ENCODE measurements at places on chromosomes 1 and 21.

DNA sequence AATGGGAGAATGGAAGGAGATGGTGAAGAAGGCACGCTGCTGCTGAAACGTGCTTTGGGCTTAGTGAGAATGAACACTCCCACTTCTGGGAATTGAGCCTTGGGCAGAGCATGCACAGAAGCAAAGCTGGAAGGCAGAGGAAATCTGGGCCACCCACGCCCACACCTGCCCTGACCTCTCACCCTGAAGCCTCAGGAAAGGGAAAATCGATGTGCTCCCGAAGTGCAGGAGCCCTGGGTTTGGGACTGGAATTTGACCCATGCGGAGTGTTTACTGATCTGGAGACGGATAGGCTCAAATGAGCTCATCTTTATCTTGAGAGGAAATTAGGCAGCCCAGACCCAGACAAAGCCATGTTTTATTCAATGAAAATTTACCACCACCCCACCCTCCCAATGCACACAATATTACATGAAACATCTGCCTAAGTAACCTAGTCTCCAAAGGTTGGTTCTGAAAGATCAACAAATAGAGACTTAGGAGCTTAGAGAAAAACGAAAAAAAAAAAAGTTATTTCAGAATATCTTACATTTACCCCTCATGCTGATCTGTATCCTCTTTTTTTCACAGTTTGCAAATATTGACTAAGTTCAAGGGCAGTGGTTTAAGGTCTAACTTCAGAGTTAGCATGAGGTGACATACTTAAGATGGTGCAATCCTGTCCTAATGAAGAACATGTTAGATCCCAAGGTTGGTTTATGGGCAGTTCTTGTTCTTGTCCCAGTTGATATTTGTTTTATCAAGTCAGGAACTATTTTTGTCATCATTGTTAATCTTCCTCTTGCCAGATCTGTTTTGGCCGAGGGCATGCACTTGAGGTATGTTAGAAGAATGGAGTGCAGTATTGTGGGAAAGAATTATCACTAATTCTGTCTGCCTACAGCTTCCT is 63.0 kb downstream of the PROX1 start:
- DNase-seq = no peak

DNA sequence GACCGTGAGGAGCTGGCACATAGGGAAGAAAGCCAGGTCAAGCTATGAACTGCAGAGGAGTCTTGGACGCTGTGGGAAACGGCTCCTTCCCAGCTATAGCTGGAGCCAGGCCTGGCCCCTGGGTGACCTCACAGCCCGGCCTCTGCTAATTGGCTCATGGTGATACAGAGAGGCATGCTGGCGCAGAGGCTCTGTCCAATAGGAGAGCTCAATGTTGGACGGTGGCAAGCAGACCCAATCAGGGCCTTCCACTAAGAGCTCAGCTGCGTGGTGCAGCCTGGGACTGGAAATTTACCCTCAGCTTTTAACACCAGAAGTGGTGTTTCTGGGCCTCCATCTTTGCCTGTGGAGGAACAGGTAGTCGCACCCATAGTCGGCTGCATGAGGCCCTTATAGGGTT is 64.4 kb upstream of the GRHL3 start:
- DNase-seq = no peak

DNA sequence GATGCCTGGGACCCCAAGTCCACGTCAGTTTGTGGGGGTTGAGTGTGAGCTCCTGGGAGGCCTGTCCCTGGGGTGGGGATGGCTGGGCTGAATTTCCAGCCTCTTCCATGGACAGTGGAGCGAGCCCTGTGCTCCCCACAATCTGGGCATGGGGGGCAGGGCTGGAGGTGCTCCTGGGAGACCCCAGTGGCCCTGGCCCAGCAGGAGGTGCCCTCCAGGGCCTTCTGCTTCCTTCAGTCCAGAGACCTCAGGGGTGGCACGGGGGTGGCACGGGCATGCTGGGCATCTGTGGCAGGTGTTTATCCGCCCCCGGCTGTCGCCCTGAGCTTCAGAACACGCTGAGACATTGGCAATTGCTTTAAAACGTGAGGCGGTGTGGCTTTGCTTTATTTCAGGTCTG is 40.9 kb downstream of the MORN1 start:
- DNase-seq = no peak

DNA sequence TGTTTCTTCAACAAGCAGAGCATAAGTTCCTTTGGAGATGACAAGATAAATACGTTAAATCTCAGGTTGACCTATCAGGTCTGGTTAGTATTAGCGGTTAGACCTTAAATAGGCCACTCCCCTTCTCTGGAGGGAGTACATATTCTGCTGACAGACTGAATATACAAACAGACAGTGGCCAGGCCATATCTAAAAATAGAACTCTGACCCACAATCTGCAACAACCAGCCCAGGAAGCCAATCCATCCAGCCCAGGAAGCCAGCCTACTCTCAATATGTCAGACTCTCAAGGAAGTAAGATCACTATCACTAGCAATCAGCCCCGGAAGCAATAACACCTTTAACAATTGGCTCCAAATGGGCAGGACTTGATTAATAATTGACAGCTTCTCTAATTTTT is 6.7 kb downstream of the IL20 start:
- no peak for DNase-seq

- DNase-seq = peak; percentile 14
Observed at GRCh38 chr1:50605186-50605875, 182.1 kb upstream of the DMRTA2 start.

GRCh38 chr1:58548371-58548770 is 1.8 kb upstream of the OMA1 start:
- no peak for DNase-seq

DNA sequence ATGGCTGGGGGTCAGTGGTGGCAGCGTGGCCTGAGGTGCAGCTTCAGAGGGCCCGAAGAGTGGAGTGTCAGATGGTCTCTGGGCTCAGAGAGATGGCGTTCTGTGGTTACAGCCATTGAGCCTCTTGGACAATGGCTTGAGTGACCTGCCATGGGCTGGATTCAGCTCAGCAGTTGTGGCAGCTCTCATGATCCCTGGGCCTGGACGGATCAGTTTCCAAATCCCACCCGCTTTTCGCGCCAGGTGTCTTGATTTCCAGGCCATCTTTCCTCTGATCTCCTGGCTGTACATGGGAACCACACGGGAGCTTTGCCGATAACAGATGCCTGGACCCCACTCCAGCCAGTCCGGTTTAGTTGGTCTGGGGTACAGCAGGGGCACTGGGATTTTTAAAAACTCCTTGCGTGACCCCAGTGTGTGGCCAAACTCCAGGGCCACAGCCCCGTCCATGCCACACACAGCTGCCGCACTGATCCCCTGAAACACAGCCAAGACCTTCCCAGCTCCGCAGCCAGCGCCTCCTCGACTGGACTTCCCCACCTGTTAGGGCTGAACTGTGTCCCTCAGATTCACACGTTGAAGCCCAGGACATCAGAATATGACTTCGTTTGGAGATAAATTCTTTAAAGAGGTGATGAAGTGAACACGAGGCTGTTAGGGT is 67.9 kb downstream of the ATP5PO start:
- no peak for DNase-seq

DNA sequence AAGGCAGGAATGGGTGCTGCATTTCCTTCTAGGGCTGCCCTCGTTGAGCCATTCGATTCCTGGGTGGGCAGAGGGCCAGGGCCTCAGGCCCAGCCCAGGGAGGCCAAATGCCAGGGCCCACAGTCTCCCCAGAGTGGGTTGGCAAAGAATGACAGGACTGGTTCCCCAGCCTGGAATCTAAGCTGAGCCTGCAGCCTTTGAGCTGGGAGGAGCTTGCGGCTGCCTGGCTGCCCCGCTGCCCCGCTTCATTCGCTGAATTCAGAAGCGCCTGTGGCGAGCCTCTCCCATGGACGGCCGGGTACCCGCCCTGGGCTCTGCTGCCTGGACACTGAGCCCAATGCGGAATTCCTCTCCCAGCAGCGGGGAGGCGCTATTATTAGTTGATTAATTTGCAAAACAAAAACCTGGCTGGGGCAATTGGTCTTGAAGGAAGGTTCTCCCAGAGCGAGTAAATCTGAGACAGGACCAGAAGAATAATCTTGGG is 32.3 kb upstream of the TARDBP start:
- no peak for DNase-seq

DNA sequence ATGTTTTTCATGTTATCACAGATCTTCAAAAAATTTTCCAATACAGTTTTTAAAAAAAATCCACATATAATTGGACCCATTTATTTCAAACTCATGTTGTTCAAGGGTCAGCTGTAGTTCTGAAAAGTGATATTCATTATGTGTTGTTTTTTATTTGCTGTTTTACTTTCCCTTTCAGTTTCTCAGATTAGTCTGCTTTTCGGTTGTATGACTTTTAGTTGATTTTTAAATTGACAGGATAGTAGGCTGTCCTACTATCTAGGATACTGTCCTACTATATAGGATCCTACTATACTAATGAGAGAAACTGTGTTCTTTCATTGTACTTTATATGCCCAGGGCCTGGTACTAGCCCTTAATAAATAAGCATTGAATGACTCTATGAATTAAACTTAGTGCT is 33.6 kb upstream of the GPR52 start:
- DNase-seq = no peak

DNA sequence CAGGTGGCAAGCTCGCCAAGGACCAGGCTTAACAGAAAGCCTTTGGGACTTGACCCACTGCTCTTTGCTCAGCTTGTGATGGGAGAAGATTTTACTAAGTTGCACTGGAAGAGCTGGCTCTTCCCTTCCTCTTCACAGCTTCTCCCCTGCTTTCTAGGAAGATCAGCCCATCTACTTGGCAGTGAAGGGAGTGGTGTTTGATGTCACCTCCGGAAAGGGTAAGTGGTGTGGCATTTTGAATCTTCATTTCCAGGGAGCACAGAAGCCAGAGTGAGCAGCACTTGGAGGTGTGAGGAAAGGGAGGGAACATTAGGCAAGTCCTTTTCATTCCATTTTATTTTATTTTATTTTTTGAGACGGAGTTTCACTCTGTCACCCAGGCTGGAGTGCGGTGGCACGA is 9.7 kb downstream of the NENF start:
- DNase-seq = no peak

DNA sequence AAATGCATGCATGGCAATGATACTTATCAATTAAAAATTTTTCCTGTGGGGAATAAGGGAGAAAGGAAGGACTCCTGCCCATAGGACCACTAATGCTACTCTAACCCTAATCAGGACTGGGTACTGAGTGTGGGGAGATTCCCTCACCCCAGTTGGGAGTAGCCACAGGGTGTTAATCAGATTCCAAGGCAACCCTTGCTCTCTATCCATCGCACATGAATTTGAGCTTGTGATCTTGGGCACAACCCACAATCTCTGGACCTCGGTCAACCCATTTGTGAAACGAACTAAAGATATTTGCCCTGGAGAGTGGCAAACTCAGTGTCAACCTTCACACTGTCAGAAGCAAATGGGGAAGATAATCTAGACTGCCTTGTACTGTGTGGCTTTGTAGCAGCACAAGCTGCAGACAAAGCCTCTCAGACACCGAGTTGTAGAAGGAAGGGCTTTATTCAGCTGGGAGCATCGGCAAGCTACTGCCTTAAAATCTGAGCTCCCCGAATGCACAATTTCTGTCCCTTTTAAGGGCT is 69.5 kb downstream of the SERINC2 start:
- DNase-seq = no peak

GRCh38 chr21:36628106-36628505 is 70.8 kb upstream of the SIM2 start:
- no peak for DNase-seq

GRCh38 chr1:235854347-235854746 is 12.4 kb downstream of the LYST start:
- no peak for DNase-seq

- DNase-seq = peak; percentile 18
Observed at GRCh38 chr1:52697795-52698674, at the start of gene COA7. TSS of gene COA7 (minus strand) at chr1:52698347. CDS start at chr1:52698326, 21 bp downstream.

DNA sequence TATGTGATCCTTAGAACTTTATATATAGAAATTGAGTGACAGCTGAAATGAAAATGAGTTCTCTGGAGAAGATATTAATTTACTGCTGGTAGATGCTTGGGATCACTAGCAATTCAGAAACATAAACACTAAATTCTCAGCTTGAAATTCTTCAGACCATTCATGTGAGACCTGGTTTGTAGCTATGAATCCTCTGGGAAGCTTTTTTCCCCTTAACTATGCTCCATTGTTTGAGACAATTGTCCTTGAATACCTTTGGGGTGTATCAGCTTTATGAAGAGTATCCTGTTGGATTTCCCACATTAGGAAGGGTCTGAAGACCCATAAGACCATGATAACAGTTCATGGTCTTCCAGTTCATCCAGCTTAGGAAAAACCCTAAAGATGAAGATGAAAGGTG is 4.6 kb upstream of the DENND1B start:
- no peak for DNase-seq

DNA sequence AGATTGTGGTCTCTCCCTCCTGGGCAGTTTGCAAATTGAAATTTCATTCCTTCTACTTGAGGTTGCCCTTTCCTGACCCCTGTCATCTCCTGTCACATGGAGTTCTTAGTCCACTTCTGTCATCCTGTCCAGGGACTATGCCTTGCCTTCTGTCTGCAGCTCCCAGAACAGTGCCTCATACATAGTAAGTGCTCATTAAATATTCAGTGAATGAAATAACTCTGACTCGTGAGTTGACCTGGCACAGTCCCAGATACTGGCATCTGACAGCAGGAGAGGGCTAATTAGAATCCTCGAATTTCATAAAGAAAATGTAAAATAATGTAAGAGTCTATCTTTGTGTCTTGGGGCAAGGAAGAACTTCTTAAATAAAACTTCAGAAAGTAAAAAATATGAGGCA is 50.8 kb downstream of the CNIH3 start:
- no peak for DNase-seq

GRCh38 chr1:225823811-225824261 is 13.9 kb downstream of the EPHX1 start:
- DNase-seq = no peak

GRCh38 chr1:214967865-214968575 is 114.5 kb upstream of the KCNK2 start:
- no peak for DNase-seq

- DNase-seq = no peak
Observed at GRCh38 chr1:183628537-183628936, 7.0 kb downstream of the ARPC5 start.

GRCh38 chr1:98794196-98794886 is 132.8 kb downstream of the SNX7 start:
- DNase-seq = no peak

DNA sequence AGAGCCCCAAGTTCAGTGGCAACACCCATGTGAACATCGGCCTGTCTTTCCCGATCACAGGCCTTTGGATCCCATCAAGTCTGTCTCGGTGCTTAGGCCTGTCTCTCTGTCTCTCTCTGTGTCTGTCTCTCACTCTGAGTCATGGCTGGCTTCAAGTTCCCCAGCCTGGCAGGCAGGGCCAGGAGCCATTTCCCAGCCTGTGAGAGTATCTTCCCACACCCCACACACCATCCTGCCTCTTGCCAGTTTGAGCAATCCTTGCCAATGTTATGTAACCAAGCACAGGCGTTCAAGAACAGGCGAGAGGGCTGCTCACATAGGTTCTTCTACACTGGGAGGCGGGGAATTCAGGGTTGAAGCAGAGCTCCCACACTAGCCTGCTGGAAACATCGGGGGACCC is 70.0 kb upstream of the TMEM51 start:
- no peak for DNase-seq

DNA sequence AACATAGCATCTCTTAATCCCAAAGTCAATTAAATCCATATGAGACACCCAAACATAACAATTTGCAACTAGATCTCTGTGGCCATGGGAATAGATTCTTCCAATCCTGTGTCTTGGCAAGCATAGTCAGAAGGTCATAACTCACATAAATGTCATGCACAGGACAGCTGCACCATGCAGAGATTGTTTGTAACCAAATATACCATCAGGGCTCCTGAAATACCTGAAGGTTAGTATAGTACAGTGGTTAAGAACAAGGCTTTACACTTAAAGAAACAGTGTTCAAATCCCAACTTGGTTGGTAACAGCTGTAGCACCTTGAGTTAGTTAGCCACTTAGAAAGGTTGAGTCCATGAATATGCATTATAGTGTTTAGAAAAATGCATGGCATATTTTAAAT is 82.6 kb upstream of the CCDC190 start:
- DNase-seq = no peak
